ENCODE measurements at places on chromosomes 3 and 15.

GRCh38 chr3:59316688-59317275 is 267.0 kb upstream of the CFAP20DC start:
- DNase-seq: no peak

DNA sequence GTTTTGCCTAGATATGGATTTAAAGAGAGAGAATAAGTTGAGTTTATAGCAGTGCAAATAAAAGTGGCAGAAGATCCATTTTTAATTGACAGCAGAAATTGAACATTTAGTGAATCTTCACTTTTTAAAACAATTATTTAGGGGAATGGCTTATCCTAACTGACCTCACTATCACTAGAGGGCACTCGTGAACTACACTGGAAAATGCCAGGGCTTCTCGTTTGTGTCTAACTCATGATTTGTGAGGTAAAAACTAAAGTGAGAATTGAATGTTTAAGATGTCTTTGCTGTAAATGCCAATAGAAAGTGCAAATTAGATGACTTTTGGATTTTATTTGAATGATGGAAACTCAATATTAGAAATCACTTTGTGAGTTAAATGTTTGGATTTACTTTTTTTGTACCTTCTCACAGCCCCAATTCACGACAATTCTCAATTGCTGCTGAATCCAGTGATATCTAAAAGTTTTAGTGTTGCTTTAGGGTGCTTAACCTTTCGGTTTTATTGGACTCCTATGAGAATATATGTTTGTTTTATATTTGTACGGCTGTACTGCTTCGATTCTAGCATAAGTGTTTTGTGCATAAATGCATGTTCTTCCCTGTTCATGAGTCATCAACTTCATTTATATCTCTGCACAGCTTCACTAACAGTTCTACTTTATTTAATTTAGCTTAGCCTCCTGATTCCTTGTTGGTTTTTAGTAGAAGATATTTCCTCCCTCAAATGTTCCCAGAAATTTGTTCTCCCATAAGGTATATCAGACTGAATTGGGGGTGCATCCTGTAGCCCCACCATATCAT is 462.1 kb downstream of the MFSD1 start:
- DNase-seq: no peak

DNA sequence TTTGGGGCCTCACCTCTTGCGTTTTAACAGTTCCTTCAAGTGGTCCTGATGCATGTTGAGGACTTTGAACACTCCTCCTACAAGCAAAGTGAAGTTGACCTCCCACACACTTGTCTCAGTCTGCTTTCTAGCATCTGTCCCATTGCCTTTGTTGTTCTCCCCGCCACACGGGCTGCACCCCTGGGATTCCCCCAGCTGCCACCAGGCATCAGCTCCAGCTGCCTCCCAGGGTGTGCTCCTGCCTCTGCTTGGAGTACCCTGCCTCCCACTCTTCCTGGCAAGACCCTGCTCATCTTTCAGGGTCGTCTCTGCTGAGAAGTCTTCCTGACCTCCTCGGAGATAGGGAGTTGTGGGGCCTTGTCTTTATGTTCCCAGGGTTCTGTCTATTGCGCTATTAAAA is 52.2 kb downstream of the IGF1R start:
- no peak for DNase-seq

GRCh38 chr3:97956051-97956450 is 16.2 kb downstream of the RIOX2 start:
- DNase-seq: no peak

DNA sequence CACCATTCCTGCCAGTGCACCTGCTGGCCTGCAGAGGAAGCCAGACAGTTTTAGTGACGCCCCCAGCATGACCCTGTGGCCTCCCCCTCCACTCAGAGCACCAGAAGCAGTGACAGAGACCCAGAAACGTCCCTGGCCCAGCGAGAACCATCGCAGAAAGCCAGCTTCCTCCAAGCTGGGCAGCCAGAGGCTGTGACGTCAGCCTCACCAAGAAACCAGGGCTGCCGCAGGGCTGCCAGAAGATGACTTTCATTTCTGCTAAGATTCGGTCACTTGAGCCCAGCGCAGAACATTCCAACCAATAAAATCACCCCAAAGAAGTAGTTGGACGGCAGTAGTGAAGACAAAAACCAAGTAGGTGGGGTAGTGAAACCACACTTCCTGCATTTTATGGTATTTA is 29.6 kb upstream of the RPL32 start:
- peak; percentile 18 for DNase-seq

GRCh38 chr3:134904241-134904771 is 109.2 kb downstream of the EPHB1 start:
- DNase-seq: no peak

DNA sequence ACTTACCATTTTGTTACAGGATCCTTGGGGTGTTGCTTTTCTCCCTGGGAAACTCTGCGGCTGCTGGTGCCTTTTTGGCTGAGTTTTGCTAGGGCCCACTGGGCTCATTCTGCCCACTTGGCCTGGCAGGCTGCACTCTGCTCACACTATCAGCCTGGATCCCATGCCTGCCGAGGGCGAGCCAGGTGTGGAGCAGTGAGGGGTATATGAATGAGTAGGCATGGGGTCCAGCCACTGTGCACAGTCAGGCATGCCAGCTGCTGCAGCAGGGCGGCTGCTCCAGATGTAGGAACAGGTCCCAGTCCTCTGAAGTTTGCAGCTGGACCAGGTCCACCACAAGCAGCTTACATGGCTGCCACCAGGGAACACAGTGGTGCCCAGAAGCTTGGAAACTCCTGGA is 136.4 kb upstream of the CNTN3 start:
- no peak for DNase-seq

- DNase-seq: no peak
Observed at GRCh38 chr15:69756440-69756839, 303.8 kb downstream of the RPLP1 start.

DNA sequence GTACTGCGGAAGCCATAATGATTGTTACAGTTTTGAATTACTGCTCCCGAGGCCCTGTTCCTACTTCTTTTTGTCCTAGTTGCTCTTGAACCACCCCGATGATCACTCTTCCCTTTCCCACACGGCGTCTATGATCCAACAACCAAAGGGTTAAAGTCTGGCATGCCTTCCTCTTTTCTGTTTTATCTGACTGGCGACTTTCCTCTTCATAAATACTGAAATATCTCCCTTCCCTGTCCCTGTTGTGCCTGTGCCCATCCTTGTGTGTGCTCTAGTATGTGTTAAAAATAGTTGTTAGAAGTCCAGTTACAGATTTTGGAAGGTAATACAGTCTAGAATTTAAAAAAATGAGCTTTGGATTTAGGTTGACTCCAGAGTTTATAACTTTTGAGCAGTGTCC is 83.6 kb downstream of the AKAP13 start:
- no peak for DNase-seq

DNA sequence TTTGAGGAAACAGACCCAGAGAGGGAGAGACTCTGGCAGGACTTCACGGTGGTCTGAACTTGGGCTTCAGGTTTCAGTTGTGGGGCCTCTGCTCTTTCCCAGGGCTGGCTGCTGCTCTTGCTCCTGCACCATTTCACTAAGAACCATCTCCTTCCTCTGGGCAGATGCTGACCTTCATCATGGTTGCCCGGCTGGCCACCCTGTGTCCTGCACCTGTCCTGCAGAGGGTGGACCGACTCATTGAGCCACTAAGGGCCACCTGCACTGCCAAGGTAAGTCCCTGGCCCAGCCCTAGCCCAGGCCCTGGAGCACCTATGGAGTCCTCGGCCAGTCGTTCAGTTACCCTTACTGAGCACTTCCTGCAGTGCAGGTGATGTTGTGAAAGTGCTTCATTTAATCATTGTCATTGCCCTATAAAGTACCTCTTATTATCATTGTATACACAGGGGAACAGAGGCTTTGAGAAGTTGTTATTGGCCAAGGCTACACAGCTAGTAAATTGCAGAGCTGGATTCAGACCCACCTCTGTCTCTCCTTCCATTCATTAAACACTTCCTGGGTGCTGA is 10.0 kb downstream of the RPL32 start:
- DNase-seq: no peak

- DNase-seq: peak; percentile 24
Observed at GRCh38 chr3:43181202-43181821, 75.4 kb upstream of the POMGNT2 start.

DNA sequence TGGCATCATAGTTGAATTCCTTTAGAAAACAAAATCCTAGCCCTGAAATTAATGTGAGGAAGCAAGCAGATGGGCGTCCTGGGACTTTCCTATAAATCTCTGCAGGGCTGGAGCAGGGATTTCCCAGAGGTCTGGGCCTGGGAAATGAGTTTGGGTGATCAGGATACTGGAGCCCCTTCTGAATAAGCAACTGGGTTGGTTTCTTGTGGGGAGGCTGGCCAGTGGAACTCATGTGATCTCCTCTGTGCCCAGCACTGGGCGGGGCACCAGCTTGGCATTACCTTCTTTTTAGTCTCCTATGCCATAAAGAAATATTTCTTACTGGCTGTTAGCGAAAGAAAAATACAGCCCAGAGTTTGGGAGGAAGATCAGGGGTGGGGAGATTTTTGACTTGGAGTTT is 1.7 kb downstream of the THSD4 start:
- DNase-seq: no peak

Data from stimulated activated CD8-positive, alpha-beta memory T cell treated with anti-CD3 and anti-CD28 coated beads, Interleukin-7, amount 100 ng/mL, for 4 hours (primary cell).